ENCODE measurements at places on chromosomes 11 and 22.

- no peak for DNase-seq
Observed at GRCh38 chr22:35911877-35912276, 116.7 kb downstream of the RBFOX2 start.

DNA sequence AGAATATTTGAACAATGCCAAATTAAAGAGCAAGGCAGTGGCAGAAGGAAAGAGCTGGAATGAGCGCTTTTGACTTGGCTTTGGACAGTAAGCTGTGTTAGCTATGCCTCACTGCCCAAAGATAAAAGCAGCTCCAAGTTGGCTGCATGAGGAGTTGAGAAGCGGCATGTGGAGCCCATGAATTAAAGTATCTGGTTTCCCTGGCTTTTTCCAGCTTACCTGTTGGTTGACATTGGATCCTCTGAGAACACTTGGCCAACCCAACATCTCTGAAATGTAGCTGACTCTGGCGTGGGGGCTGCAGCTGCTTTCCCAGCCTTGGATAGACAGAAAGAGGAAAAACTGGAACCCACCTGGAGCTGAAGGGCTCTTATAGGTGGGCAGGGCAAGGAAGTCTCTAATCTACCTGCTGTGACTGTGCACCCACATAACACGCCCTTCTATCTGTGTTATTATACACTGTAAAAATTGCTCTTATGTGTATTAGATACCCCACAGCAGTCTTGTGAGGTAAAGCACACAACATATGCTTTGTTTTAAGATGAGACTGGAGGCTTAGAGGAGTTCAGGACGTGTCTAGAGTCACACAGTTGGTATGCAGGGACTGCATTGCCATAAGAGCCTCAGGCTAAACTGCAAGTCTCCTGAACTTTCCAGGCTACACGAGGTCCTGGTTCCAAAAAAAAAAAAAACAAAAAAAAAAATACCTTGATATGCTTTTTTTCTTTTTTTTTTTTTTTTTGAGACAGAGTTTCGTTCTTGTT, 5.8 kb downstream of the UBASH3B start:
- no peak for DNase-seq

DNA sequence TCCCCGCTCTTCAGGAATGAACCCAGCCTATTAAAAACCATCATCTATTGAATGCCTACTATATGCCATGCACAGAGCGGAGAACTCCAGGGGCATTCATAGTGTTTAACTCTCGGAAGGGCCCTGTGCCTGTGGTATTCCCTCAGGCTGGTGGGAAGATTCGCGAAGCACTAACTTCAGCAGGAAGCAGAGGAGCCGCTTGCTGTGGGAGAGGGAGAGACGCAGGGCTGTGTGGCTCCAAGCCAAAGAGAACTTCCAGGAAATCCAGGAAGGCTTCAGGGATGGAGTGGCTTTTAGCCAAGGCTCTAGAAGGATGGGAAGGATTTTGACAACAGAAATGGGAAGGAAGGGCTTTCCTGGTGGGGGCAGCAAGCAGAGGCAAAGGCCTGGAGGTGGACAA, 103.8 kb downstream of the TP53I11 start:
- no peak for DNase-seq

GRCh38 chr22:25081409-25081824, 118.2 kb upstream of the CRYBB3 start:
- DNase-seq: no peak

GRCh38 chr11:130561441-130561881, 113.0 kb downstream of the ADAMTS15 start:
- no peak for DNase-seq

DNA sequence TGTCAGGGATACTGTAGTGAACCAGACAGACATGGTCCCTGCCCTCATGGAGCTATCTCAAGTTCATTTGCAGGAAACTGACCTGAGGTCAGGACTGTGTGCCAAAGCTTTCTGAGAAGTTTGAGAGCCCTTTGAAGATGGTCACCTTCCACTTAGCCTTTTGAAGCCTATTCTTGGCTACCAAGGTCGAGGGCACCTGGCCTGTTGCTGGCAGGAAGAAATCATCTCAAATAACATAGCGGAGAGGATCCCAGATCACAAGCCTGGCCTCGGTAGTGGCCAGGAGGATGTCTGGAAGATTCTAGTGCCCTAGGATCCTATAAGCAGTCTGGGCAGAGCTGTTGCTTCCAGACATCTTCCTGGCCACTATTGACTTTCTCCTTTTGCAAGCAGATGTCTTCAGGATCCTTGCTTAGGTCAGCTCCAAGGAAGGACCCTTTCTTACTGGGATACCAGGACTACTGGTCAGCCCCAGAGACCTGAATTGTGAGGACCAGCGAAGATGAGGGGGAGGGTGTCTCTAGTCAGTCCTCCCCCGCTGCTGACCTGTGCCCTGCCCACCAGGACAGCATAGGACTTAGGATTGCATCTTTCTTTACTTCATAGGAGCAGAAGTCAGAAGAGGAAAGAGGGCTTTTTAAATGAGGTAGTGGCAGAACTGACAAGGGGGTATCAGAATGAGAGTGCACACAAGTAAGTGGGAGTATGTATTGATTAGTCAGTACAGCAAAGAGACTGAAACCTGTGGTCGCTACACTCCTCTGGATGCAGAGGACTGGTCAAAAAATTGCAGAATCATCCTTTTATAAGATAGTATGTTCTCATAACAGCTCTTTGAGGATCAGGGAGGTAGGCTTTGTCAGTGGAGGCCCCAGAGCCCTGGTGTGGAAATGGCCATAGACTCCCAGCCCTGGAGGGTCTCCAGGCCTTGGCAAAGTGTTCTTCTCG, 94.8 kb downstream of the TEAD1 start:
- no peak for DNase-seq

DNA sequence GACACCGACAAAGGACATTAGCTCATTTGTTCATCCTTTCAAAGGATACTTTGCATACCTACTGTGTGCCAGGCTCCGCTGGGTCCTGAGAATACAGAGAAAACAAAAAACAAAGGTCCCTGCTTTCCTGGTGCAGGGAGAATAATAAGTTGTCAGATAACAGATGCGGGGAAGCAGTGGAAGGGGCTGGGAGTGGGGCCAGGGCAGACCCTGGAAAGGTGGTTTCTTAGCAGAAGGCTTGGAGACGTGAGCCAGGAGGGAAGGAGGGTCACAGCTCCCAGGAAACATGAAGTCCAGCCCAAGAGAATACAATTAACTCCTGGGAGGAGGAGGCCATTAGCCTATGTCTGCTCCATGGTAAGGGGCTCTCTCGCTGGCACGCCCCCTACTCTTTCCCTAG, 9.8 kb upstream of the ANO1 start:
- no peak for DNase-seq
